ENCODE measurements at places on chromosomes 5 and 9.

- DNase-seq = no peak
Observed at GRCh38 chr5:42798284-42799240, 13.1 kb downstream of the SELENOP start.

GRCh38 chr9:129316281-129317030 lies 138.4 kb upstream of the IER5L start:
- DNase-seq = no peak

DNA sequence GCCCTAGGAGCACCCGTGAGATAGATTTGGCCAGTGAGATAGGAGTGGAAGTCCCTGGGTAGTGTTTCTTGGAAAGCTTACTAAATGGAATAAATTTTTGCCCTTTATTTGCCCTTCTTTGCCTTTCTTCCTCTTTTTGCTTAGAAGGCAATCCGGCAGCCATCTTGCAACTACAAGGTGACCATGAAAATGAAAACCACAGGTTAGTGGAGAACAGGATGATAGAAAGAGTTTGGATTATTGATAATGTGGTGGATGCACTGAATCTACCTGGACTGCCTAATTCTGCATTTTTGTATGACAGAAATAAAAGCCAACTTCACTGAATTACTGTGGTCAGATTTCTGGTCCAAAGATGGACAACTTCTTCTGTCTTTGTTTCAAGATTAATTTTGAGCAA lies 33.2 kb downstream of the TARS1 start:
- DNase-seq = no peak

GRCh38 chr9:91285729-91286353 lies 75.9 kb downstream of the AUH start:
- DNase-seq = no peak

DNA sequence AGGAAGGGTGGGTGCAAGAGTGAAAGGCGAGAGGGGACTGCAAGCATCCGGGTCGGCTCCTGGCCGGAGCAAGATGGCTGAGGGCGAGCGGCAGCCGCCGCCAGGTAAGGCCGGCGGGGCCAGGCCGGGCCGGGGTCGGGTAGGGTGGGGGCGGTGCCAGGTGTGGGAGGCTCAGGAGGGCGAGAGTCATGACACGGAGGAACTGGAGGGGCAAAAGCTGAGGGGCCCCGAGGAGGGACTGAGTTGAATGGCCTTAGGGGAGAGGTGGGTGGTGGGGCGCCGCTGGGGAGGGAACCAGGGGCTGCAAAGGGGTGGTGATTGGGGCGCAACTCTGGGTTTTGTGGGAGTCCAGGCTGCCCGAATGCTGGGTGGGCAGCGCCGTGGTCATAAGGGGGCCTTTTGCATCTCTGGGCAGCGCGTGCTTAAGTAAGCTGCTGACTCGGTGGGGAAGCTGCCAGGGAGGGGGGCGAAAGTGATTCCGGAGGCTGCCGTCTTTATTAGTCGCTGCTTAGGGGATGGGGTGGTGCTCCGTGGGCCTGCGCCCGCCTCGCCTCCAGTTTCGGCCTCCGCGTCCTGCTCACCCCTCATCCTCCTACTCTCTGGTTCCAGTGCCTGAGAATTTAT lies 425 bp downstream of the PTPA start:
- peak; percentile 49 for DNase-seq

DNA sequence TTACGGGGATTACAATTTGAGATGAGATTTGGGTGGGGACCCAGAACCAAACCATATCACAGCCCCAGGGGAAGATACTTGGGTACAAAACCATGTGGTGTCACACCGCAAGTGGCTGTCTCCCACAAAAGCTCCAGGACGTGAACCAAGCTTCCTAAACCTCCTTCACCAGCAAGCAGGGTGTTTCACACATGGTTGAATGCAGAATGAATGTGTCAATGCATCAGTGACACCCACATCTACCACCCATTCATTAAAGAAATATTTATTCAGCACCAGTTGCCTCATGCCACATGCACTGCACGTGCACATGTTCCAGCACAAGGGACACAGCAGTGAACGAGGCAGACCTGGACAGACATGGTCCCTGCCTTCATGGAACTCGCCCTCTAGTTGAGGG lies 70.9 kb upstream of the SPOCK1 start:
- DNase-seq = no peak

DNA sequence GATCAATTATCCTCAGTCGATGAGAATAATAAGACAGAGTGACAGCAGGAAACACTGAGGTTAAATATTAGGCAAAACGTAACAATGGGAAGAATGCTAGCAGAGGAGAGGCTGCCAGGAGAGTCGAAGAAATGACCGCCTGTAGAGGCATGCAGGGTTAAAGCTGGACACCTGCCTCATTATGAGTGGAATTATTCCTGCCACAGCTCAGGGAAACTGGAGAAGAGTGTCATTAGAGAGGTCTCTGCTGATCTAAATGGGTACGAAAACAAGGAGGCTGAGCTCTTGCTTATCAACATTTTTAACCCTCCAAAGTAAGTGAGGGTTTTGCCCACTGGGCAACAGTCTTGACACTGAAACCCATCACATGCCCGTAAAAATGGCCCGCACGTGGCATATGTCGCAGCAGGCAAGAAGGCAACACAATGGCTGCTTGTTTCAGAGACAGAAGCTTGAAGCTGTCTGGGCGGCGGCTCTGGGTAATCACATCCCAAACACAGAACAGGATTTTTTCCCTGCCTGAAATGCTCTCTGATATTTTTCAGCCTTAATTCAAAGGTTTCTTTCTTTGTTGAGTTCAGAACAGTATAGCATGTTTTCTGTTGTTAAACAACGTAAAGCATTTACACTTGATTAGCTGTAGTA lies 118.7 kb downstream of the MED27 start:
- DNase-seq = no peak

DNA sequence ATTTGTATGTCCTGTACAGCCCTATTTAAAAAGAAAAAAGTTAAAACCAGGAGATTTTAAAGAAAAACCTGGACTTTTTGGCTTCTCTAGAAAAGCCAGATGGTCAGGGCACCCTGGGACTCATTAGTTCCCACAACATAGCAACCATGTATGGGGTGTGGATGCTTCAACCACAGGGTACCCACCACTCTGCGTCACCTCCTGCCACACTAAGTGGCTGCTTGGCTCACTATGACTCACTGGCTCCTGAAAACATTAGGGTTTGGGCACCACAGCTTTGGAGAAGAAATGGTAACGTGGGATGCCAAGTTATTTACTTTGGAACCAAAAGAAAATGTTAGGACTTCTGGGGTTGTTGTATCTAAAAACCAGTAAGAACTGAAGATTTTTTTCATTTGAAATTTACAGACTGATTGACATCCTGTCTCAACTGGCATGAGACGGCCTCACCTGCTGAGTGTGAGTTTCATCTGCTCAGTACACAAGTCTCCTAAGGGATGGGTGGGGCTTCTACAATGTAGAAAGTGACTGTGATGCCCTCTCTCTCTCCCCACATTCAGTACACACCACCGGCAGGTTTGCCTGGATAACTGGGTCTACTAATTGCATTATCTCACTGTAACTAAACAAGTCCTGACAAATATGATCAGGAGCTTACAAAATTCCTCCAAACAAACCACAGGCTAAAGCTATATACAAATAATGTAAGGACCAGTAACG lies 103.9 kb downstream of the ESM1 start:
- no peak for DNase-seq
